ENCODE measurements at places on chromosomes 13 and 19. TPM values are rescaled to one million over a fixed set of nuclear protein-coding genes. Genes with fewer than 3 reads are reported as not detected.

Gene WDR88
- not detected for total RNA-seq

Gene MCF2L
- 13.7 TPM for total RNA-seq

Gene TBXA2R
- total RNA-seq, result 11.9 TPM

Gene C1QTNF9
- 0.28 TPM for total RNA-seq

GRCh38 chr19:48186015-48186414 lies 15.5 kb downstream of the ZSWIM9 start:
- peak; percentile 14 for DNase-seq

GRCh38 chr19:2609389-2610116 lies 92.9 kb downstream of the GNG7 start:
- DNase-seq, result no peak

DNA sequence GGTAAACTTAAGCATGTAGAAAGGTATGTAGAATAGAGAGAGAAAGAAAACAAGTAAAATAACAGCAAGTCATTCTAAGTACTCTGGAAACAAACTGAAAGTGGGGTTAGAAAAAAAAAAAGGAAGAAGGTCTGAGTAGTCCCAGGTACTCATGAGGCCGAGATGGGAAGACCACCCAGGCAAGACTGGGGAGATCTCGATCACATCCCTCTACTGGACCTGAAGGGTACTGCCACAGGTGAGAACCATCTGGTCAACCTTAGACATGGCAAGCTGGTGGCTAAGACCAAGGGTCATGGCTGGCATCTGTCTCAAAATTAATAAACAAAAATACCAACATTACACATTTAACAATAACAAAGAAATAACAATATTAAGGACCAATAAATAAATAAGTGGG lies 36.3 kb upstream of the ZNF724 start:
- no peak for DNase-seq

- no peak for DNase-seq
Measured at GRCh38 chr13:91785431-91786119, 387.2 kb downstream of the GPC5 start.

DNA sequence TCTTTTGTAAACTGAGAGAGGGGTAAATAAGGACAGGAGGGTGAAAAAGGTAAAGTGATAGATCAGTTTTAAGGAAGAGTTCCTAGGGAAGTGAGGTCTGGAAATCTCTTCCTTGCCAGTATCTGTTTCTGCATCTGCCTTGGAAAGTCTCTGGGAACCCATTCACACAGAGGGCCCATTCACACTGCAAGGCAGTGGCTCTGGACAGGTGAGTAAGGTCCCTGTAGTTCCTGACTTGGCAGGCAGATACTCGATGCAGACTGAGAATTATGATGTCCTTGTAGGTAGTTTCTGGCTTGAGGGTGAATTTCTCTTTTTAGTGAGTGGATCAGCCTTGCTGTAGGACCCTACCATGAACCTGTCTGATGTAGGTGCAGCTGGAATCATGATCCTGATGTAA lies 293.3 kb downstream of the NALCN start:
- DNase-seq, result no peak

- DNase-seq, result no peak
Measured at GRCh38 chr13:32829269-32829668, 187.0 kb upstream of the KL start.

All from spleen (tissue), 13 donors.